M059J (cell line): ENCODE measurements at places on chromosomes 12 and 14. TPM values are rescaled to one million over a fixed set of nuclear protein-coding genes. Genes with fewer than 3 reads are reported as not detected.

Gene GARIN6
- not detected in 2 replicates for total RNA-seq

Gene VAMP1
- total RNA-seq, result 0.96 and 2.6 TPM in 2 replicates

Gene SYT10
- 0.07 TPM in 1 of 2 replicates, not detected in the other for total RNA-seq

DNA sequence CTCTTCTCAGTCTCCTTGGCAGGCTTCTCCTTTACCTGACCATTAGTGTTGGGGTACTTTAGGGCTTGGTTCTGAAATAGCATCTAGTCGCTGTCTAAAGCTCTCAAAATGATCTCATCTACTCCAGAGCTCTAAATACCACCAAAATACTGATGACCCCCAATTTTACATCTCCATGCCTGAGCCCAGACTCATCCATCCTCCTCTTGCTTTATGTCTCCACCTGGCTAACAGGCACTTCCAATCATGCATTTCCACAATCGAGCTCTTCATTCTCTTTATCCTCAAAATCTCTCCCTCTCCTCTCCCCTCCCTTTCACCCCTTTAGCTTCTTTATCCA lies 40.5 kb upstream of the PTGR2 start:
- DNase-seq, result no peak

DNA sequence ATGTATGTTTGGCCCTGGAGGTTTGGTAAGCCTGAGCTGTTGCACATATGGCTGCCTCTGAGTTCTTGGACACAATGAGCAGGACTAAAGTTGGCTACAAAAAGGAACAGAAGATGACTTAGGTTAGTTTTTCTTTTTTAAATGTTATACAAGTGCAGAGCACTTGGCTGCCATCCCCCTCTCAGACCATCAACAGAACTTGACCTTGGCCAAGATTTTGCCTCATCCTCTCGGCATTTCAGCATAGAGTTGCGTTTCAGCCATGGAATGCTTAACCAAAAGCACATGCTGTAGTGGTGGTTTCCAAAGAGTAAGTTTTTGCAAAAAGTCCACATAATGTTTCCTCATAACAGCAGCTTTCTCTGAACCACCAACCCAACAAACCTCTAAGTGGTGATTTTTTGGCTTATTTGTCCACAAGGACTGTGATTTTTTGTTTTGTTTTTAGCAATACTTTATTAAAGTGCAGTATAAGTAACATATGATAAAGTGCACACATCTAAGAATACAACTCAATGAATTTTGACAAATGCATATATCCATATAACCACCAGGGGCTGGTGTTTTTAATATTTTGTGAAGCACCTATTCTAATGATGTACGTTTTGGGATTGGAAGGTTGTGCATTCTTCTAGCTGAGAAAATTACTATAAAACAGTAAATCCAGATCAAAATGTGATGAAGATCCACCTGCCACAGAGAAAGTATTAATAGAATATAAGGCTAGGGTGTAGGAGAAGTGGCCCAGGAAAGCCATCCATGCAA lies 12.1 kb upstream of the GALNT16 start:
- no peak for DNase-seq

- no peak for DNase-seq
Measured at GRCh38 chr14:104388541-104389325, 190.8 kb upstream of the C14orf180 start.

DNA sequence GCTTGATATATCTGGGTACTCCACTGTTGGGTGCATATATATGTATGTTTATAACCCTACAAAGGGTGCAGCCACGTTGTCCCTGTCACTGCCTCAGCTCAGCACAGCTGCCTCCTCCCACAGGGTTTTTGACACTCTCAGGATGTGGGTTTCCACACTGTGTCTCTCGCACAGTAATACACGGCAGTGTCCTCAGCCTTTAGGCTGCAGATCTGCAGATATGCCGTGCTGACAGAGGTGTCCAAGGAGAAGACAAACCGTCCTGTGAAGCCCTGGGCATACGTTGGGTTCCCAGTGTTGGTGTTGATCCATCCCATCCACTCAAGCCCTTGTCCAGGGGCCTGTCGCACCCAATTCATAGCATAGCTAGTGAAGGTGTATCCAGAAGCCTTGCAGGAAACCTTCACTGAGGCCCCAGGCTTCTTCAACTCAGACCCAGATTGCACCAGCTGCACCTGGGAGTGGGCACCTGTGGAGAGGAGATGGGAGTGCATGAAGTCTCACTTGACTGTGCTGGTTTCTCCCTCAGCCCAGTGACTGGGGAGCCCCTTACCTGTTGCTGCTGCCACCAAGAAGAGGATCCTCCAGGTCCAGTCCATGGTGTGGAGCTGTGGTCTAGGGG lies 498.7 kb downstream of the TMEM121 start:
- no peak for DNase-seq

GRCh38 chr14:76375947-76376404 lies at the start of gene ESRRB:
ESRRB (plus strand) TSS chr14:76376137; CDS start chr14:76376402, 265 bp downstream.
- peak; percentile 4 for DNase-seq

DNA sequence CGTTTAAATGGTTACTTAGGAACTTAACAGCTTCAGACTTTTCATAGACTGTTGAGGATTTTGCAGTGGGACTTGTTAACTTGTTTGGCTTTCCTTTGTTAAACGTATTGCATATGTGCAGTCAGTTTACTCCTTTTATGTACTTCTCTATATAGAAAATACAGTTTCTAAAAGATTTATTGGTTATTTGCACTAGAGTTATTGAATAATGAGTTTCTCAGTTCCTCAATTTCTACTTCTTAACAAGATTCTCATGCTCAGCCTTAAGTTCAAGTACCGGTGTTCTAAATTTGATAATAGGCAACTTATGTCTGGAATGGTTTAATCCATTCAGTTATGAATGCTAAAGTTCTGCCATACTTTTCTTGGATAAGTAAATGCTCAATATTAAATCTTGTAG lies 919 bp downstream of the PSMA3 start:
- DNase-seq, result no peak

GRCh38 chr14:24123424-24124417 lies 6.7 kb upstream of the FITM1 start:
- no peak for DNase-seq

DNA sequence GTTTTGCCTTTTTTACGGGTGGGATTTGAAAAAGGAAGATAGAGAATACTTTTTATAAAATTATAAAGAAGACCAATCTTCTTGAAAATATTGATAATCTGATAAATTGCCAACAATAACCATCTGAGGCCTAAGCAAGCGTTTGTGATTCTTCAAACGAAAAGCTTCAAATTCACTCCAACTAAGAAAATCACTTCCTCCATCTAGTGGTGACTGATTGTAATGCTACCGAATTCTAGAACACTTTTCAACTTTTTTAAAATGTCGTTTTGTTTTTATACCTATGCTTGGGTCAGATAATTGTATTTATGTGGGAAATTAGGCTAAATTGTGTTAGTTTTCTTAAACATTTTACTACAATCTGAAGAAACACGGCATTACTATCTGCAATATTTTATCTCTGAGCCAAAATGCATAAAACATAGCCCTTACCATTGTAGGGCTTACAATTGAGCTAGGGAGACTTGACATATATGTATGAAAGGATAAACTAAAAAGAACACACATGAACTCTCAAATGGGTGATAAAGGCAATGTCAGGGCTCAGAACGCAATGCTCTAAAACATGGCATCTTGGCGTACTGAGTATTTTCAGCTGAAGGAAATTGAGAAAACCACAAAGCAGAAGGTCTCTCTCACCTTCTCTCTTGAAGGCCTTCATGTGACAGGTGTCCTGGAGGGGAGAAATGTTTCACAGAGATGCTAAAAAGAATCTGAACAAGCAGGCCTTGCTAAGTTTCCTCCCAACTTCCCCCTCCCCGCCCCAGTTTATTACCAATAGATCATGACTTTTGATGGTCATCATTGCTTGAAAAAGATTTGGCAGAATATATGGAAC lies 36.8 kb upstream of the G2E3 start:
- peak; percentile 47 for DNase-seq

Gene NTS
- total RNA-seq, result 0.15 TPM in 1 of 2 replicates, not detected in the other

DNA sequence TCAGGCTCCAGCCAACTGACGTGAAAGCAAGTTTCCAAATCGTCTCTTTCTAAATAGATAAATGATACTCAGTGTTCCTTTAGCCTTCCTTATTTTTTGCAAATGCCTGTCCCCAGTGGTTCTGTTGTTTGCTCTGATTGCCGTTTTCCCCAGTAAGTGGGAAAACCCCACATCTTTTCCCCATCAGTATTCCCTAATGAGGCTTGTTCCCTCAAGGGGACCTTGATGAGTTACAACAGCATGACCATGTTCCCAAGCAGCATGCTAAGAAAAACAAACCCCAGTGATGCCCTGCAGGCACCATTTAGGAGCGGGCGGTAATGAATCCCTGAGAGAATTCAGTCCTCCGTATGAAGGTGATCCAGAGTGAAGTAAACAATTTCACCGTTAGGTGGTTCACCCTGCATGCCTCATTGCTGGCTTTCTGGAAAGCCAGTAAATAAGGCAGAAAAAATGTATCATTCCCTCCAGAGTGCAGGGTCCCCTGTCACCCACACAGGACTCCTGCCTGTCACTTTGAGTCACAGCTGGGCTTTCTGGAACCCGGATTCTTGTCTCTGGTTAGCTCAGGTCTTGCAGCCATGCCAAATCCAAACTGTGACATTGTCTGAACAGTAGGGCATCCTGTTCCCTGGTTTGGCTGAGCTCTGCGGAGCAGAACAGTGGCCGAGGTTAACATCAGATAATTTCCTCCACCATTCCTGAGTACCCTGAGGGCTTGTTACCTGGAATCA lies 222.6 kb downstream of the RGS6 start:
- DNase-seq, result no peak

GRCh38 chr12:50397117-50397650 lies 775 bp upstream of the FAM186A start:
- no peak for DNase-seq

DNA sequence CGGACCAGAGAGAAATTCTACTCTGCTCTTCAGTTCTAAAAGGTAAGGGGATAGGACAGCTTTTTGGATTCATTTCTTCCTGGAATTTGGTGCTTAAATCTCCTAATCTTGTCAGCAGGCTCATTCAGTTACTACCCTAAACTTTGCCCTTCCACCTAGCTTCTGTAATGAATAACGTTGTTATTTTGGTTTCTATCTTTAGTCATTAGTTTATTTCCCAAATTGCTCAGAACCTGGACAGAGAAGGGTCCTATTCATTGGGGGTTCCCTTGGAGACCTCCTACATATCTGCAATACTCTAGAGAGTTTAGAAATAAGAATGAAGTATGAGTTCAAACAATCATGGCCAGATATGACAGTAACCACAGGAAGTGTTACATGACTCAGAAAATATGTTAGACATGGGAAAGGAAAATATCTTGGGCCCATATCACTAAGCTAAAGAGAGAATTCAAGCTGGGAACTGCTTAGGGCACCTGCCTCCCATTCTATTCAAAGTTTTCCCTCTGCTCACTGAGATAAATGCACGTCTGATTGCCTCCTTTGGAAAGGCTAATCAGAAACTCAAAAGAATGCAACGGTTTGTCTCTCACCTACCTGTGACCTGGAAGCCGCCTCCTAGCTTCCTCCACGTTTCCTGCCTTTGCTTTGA lies 87.9 kb downstream of the GAS2L3 start:
- peak; percentile 40 for DNase-seq

Gene HIGD1C
- not detected in 2 replicates for total RNA-seq

Gene MYF5
- not detected in 2 replicates for total RNA-seq

DNA sequence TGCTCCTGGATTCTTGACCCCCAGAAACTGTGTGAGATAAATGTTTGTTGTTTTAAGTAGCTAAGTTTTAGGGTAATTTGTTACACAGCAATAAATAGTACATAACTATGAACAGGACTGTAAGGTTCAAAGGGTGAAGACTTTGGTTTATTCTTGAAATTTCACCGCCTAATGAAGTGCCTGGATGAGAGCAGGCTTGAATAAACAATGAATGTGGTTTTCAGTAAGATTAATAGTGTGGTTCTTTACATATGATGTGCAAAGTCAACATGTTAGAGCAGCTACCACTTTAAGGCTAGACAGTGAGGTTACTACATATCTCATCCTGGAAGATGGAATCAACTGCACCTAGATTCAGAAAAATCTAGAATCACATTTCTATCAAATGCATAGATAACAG lies 145.2 kb upstream of the BTG1 start:
- peak; percentile 56 for DNase-seq

- no peak for DNase-seq
Measured at GRCh38 chr12:58519839-58520238, 400.5 kb downstream of the LRIG3 start.

- no peak for DNase-seq
Measured at GRCh38 chr14:23661542-23661941, 25.4 kb downstream of the DHRS2 start.

Gene DENND5B
- total RNA-seq, result 24.6 and 25.3 TPM in 2 replicates

DNA sequence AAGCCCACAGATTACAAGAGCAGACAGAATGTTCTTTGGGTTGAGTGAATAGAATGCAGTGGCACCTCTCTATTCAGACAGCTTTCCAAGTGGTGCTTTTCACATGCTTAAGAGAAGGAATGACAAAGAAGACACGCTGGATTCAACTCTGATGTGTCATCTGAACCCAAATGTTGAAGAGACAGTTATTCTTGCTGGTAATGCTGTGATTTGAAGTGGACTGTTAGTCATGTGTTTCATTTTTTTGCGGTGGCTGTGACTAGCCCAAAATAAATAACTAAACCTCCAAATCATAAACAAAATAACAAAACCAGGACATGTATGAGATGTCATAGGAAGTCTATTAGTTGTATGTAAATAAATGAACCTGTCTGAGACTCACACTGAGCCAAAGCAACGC lies 391.8 kb upstream of the PRICKLE1 start:
- peak; percentile 87 for DNase-seq

DNA sequence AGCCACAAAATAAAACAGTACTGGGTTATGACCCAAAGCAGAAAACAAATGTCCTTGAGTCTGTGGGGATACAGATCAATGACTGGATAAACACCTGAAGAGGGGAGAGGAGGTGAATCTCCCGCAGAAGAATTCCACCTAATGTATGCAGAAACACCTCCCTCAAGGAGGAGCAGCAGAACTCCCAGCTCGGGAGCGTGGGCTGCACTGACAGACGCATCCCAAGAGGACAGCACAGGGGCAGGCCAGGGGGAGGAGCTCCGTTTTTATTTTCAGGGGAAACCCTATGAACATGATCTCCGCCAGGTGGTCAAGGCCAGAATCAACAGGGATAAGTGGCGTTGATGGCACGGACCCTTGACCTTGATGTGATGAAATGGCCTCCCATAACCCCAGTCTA lies 41.8 kb upstream of the PPP2R5C start:
- no peak for DNase-seq

Gene SLC6A13
- total RNA-seq, result not detected in 2 replicates

GRCh38 chr14:76958020-76958979 lies 70.2 kb downstream of the IRF2BPL start:
- DNase-seq, result peak; percentile 54

DNA sequence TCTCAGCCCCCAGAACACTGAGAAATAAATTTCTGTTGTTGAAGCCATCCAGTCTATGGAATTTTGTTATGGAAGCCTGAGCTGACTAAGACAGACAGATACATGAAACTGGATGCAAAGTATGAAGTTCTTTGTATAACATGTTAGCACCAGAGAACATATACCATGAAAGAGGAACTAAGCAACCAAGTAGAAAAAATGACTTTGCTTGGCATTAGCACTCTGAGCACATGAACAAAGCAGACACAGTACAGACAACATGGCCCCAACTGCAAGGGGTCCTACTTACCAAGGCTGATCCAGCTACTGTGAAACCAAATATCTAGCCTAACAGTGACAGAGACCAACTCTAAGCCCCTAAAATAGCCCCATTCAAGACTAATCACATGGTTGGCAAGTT lies 13.8 kb downstream of the EXOC5 start:
- no peak for DNase-seq

- no peak for DNase-seq
Measured at GRCh38 chr12:98579347-98579746, 14.1 kb upstream of the SLC25A3 start.

GRCh38 chr14:59022144-59022543 lies 166.3 kb upstream of the DAAM1 start:
- no peak for DNase-seq

Gene CLEC9A
- 0.07 TPM in 1 of 2 replicates, not detected in the other for total RNA-seq

GRCh38 chr12:132478845-132479244 lies 11.1 kb upstream of the FBRSL1 start:
- peak; percentile 30 for DNase-seq
